ENCODE measurements at places on chromosomes 1 and 21.
A peak's percentile ranks its signal among the peaks of the same experiment; 100 is the strongest.

DNA sequence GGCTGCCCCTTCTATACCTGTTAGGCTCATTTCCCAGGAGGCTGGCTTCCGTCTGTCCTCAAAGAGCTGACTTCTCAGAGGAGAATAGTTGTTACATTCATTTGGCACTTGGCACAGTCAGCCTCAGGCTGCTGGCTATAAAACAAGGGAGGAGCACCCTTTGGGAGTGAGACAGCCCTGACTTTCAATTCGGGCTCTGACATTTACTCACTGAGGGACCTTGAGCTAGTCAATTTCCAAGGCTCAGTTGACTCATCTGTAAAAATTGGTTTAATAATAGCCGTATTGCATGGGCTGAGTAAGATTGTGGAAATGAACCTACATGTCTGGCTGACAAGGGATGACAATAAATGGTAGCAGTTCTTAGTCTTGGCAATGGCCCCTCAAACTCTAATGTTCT lies 13.7 kb downstream of the ALX3 start:
- DNase-seq, result no peak

DNA sequence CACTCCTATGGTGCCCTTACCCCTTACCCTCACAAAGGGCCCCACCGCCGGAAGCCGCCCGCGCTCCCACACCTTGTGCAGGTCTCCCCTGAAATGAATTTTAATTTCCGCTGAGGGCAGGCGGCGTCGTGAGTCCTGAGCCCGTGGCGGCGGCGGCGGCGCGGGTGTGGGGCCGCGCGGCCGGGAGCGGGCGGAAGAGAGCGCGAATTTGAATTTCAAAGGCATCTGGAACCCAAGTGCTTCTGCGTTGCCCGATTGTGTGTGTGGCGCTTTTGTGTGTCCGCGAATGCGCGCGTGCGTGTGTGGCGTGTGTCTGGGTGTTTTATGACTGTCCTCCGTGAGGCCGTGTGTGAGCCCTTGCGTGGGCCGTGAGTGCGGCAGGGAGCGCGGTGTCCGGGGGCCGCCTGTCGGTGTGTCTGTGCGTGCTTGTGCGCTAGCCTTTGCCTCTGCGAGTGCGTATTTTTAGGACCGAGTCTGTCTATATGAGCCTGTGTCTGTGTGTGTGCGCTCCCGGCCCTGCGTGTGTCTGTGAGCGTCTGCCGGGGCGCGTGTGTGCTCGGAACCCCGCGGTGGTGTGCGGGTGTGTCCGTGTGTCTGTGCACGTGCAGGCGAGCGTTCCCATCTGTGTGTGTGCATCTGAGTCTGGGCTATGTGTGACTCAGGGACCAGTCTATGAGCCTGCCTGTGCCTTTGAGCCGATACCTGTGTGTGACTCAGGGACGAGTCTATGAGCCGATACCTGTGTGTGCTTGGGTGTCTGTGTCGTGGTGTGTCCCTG lies 7.9 kb upstream of the ADGRB2 start:
- no peak for DNase-seq

- DNase-seq, result no peak
Observed at GRCh38 chr1:145863282-145864018, 4.6 kb upstream of the PIAS3 start.

- no peak for DNase-seq
Observed at GRCh38 chr1:154178013-154178412, 13.9 kb downstream of the TPM3 start.

DNA sequence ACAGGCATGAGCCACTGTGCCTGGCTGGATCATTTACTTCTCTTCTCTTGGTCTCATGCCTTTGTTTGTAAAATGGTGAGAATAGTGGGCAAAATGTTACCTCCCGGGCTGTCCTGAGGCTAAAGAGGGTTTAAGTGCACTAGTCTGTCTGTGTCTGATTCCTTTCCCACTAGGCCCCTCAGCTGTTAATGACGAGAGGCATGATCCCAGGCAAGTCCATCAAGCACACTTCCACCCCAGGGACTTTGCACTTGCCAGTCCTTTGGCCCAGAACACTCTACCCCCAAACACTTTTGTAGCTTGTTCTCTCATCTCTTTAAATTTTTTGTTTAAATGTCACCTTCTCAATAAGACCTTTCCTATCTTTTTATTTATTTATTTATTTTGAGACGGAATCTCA lies 13.8 kb upstream of the EPB41 start:
- no peak for DNase-seq

DNA sequence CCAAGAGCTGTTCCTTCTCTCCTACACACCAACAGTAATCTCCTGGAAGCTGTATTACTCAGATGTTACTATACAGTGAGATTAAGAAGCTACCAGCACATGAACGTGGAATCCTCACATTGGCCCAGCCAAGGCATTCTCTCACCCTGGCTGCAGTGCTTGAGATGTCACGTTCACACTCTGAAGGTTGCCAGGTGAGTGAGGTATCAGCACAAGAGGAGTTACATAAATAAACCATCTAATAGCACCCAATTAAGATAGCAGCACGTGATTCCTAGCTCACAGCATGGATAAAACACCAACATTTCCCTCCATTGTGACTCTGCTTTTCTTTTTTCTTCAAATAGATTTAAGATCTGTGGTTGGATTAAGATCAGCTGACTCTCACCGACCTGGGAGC lies 182.8 kb downstream of the PLPP3 start:
- DNase-seq, result no peak

GRCh38 chr1:212121779-212122178 lies 86.2 kb downstream of the DTL start:
- no peak for DNase-seq

- DNase-seq, result no peak
Observed at GRCh38 chr1:53655931-53656746, 82.8 kb downstream of the GLIS1 start.

DNA sequence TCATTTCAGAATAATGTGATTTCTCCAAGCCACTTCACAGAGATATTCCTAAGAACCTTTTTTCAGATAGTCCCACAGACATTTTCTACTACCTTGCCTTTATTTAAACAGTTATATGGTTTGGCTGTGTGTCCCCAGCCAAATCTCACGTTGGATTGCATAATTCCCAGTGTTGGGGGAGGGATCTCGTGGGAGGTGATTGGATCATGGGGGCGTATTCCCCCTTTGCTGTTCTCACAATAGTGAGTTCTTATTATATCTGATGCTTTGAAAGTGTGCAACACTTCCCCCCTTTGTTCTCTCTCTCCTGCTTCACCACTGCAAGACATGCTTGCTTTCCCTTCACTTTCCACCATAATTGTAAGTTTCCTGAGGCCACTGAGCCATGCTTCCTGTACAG lies 93.6 kb upstream of the ZNF678 start:
- no peak for DNase-seq

- DNase-seq, result no peak
Observed at GRCh38 chr1:8076176-8076575, 50.1 kb upstream of the ERRFI1 start.

DNA sequence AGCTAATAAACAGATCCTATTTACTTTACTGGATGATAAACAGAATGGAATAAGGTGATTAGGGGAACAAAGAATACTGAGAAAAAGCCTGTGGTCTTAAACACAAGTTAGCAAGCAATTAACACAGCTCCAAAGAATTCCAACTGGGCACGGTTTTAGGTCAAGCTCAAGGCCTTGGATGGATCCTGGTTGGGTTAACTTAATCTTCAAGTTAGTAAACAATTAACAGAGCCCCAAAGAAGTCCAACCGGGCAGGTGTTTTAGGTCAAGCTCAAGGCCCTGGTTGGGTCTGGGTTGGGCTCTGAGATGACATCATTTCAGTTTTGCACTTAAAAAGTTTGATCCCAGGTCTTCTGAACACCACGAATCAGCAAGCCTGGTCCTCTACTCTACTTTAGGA lies 1086.3 kb upstream of the TMPRSS15 start:
- no peak for DNase-seq

GRCh38 chr1:243488459-243489157 lies 232.8 kb downstream of the SDCCAG8 start:
- DNase-seq, result no peak

DNA sequence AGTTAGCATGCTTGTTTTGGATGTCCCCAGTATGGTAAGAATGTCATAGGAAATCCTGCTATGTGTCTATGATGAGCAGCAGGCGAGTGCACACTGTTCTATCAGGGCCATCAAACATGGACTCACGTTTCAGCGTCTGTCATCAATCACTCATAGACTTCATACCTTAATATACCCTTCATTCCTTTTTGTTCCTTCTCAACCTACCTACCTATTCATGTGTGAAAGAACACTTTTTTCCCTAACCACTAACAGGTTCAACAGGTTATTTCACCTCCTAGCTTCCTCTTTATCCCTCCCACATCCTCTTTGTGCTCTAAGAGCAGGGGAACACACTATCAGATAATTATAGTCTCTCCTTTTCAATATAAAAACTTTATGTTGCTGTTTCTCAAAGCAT lies 300.6 kb downstream of the TM2D1 start:
- DNase-seq, result no peak

GRCh38 chr21:36756527-36756926 lies 57.6 kb downstream of the SIM2 start:
- DNase-seq, result no peak

DNA sequence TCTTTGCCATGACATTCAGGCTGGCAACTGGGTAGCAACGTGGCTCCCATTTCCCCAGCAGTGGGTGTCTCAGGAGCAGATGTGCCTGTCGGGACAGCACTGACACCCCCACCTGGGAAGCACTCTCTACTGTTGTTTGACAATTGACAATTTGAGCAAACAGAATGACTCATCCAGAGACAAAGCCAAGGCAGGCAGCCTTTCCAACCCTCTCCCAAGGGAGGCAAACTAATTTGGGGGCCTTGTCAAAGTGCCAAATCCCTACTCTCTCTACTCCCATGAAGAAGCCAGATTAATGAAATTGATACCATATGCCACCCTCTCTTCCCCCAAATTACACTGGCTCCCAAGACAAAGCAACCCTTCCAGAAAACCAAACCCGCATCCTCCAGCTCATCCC lies 65.6 kb downstream of the GRIK3 start:
- DNase-seq, result no peak

GRCh38 chr1:113302636-113303035 lies 87.7 kb upstream of the MAGI3 start:
- no peak for DNase-seq

DNA sequence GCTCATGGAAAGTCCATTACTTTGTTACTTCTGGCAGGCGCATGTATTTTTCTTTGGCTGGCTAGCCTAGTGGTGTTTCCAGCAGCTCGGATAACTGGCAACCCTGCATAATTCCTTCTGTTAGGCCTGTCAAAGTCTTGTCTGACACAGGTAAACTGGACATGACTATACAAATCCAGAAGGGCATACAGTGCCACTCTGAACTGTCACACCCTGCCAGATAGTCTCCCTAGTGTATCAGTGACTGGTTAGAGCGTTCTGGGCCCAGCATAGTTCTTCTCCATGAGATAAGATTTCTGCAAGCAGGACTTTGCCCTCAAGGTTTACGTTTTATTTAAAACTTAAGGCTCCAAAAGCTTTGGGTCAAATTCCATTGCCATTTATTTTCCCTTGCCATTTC lies 177.7 kb upstream of the GORAB start:
- DNase-seq, result no peak

GRCh38 chr1:53326598-53327181 lies 1.2 kb downstream of the LRP8 start:
- DNase-seq, result no peak

DNA sequence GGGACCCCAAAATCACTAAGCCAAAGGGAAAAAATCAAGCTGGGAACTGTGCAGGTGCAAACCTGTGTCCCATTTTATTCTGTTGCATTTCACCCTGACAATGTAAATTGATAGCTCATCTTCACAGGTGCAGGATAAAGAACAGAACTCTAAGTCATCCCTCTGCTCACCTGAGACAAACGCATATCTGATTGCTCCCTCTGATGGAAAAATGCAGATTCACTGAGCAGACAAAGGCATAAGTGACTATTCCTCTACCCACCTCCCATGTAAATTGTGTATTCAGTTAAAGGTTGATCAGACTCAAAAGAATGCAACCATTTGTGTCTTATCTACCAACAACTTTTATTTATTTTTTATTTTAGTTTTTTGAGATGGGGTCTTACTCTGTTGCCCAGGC lies 644.2 kb downstream of the PTPRU start:
- no peak for DNase-seq

- no peak for DNase-seq
Observed at GRCh38 chr1:112761714-112762480, 46.8 kb upstream of the PPM1J start.

DNA sequence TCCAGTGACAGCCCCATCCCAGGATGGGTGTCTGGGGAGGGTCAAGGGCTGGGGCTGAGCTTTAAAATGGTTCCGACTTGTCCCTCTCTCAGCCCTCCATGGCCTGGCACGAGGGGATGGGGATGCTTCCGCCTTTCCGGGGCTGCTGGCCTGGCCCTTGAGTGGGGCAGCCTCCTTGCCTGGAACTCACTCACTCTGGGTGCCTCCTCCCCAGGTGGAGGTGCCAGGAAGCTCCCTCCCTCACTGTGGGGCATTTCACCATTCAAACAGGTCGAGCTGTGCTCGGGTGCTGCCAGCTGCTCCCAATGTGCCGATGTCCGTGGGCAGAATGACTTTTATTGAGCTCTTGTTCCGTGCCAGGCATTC lies 24.2 kb downstream of the PCSK9 start:
- no peak for DNase-seq

DNA sequence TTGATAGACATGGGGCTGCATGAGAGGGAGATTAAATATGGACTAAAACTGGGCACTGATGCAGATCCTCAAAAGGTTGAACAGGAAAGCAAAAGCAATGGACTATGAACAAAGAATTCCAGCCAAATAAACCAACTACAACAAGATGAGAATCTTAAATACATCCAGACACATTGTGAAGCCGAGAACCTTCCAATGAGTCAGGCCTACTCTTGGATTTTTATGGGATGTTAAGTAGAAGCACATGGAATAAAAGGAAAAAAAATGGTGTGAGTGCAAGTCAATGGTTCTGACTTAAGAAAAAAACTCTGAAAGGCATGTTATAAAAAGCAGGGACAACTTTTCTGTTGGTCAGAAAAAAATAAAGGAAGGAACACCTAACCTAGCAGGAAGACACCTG lies 227.2 kb downstream of the DPYD start:
- DNase-seq, result no peak

DNA sequence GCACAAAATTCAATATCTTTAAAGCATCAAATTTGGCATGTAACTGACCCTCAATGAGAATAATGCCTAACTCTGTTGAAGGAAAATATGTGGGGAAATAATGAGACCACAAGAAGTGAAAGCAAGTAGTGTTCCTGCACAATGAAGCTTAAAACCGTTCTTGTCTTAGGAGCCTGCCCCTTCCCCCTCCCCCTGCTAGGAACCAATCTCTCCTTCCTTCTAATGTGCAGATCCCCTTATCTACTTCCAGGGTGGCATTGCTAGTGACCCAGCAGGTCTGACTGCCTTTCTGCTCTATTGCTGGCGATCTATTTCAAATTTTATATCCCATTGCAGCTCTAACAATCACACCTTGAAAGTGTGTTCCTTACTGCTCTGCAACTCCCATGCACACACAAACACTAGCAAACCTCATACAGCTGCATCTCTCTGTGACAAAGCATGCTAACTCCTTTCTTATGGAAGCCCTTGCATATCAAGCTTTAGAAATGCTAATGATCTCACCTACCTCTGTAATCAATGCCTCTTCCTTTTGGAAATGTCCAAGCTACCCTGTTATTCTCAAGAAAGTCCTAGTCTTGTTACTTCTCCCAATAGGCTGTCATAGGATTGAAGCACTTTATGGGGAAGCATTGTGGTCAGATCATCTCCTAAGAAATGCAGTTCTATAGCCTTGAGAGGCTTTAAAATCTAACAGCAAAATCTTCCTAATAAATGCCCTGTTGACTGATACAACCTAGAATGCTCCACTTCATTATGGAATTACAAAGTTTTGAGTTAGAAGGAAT lies 26.5 kb downstream of the BCL9 start:
- DNase-seq, result no peak

- peak; percentile 27 for DNase-seq
Observed at GRCh38 chr1:184387476-184388318, 868 bp downstream of the C1orf21 start.

GRCh38 chr1:178784131-178784536 lies 59.1 kb downstream of the RALGPS2 start:
- no peak for DNase-seq
